ENCODE measurements at places on chromosomes 11 and 22. TPM values are rescaled to one million over a fixed set of nuclear protein-coding genes. Genes with fewer than 3 reads are reported as not detected.

The OR52N4 gene
- 0.84 TPM for total RNA-seq

- H3K27ac ChIP-seq: peak overlapping the region; percentile 26
- peak overlapping the region; percentile 94 for H3K4me3 ChIP-seq
- no peaks in the 10 kb centered on the region for H3K27me3 ChIP-seq
- no peaks in the 10 kb centered on the region for H3K36me3 ChIP-seq
- peaks cover 5% of the 10 kb centered on the region for H3K4me1 ChIP-seq
Observed at GRCh38 chr11:72781313-72782080, 12.3 kb downstream of the STARD10 start.

The APLNR gene
- 11.3 TPM for total RNA-seq

GRCh38 chr11:87005569-87005921, 32.2 kb upstream of the TMEM135 start:
- H3K27ac ChIP-seq: no peak overlapping the region
- no peaks in the 10 kb centered on the region for H3K36me3 ChIP-seq
- peaks cover 7% of the 10 kb centered on the region for H3K4me1 ChIP-seq
- DNase-seq: no peak
- H3K27me3 ChIP-seq: no peaks in the 10 kb centered on the region

DNA sequence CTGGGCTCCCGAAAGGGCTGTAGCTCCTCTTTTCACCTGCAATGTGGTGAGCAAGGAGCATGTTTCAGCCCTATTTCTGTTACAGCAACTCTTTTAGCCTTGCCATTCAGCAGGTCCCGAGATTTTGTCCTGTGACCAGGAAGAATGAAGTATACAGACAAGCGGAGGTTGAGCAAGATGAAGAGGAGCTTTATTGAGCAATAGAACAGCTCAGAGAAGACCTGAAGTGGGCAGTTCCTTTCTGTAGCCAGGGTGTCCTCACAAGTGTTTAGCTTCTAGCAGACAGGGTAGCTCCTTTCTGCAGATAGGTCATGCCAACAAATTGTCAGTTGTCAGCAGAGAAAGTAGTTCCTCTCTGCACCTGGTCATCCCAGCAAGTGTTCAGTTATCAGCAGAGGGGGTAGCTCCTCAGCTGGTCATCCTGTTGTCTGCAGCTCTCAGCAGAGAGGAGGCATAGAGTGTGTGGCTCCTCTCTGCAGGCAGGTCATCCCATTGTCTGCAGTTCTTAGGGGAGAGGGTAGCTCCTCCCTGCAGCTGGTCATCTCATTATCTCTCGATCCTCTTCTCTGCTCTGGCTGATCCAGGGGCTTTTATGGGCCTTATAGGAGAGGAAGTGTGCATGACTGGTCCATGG, 5.4 kb upstream of the OR56A4 start:
- no peak overlapping the region for H3K4me3 ChIP-seq
- no peaks in the 10 kb centered on the region for H3K27me3 ChIP-seq
- DNase-seq: no peak

- H3K4me1 ChIP-seq: no peaks in the 10 kb centered on the region
- DNase-seq: no peak
- H3K27me3 ChIP-seq: no peaks in the 10 kb centered on the region
- H3K27ac ChIP-seq: no peak overlapping the region
Observed at GRCh38 chr11:104352036-104352435, 188.1 kb upstream of the PDGFD start.

DNA sequence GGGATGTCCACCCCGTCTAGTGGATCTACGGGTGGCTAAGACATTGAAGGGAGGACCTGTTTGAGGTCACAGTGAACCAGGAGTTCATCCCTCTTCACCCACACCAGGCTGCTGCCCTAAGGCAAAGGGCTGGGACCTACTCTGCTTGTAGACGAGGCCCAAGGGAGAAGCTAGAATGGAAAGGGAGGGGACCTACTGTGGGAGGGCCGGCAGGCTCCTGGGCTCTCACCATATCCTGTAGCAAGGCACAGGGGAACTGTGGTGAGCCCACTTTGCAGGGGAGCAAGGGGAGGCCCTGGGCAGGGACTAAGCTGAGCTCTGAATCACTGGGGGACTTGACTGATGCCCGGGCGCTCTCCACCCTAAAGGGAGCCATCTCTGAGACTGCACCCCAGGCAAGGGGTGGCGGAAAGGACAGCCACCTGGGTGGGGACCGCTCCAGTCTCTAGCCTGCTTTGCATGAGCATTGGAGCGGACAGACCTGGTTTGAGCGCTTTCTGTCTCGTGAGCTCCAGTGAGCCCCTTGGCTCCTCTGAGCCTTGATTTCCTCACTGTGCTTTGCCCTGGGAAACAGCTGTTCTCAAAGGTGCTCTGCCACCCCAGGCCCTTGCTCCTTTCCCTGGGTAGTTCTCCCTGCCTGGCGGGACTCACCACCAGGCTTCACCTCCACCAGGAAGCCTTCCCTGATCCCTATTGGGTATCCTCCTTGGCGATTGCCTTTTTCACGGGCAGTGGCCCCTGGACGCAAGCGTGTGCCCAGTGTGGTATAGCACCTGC, 24.2 kb downstream of the PARVG start:
- no peaks in the 10 kb centered on the region for H3K27me3 ChIP-seq
- no peak overlapping the region for H3K4me3 ChIP-seq
- no peak overlapping the region for H3K27ac ChIP-seq
- H3K36me3 ChIP-seq: no peaks in the 10 kb centered on the region
- no peaks in the 10 kb centered on the region for H3K4me1 ChIP-seq

The KCTD14 gene
- 5.2 TPM for total RNA-seq

- H3K27ac ChIP-seq: no peak overlapping the region
- H3K36me3 ChIP-seq: no peaks in the 10 kb centered on the region
- no peak overlapping the region for H3K4me3 ChIP-seq
Observed at GRCh38 chr11:36605221-36606216, 7.5 kb upstream of the RAG2 start.

All from ovary (tissue), 10 donors.